ENCODE measurements at places on chromosomes 13 and 19.

GRCh38 chr19:4327877-4328242 is 10.8 kb downstream of the STAP2 start:
- no peak for DNase-seq

GRCh38 chr19:917323-918151 is at the start of gene KISS1R:
Gene KISS1R, plus strand, starts transcription at chr19:917333. Its CDS starts 170 bp downstream, at chr19:917503.
- DNase-seq = peak; percentile 84

- no peak for DNase-seq
Measured at GRCh38 chr13:46213242-46213641, 1.5 kb downstream of the LRRC63 start.

DNA sequence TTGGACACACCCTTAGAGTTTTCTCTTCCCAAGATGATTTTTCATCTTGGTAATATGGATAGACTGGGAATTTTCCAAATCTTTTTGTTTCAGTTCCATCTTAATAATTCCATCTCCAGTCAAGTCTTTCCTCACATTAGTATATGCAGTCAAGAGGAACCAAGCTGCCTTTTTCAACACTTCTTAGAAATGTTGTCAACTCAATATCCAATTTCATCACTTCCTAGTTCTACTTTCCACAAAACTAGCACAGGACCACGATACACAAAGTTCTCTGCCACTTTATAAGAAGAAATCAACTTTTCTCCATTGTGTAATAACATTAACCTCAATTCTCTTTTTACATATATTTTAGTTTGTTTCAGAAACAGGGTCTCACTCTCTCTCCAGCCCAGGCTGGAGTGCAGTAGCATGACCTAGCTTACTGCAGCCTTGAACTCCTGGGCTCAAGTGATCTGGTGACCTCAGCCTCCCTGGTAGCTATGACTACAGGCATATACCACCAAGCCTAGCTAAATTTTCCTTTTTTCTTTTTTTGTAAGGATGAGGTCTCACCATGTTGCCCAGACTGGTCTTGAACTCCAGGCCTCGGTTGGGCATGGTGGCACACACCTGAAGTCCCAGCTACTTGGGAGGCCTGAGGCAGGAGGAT is 15.5 kb downstream of the ZNF443 start:
- no peak for DNase-seq

GRCh38 chr19:31817971-31818797 is 468.9 kb upstream of the TSHZ3 start:
- DNase-seq = no peak

- DNase-seq = no peak
Measured at GRCh38 chr13:112095354-112095753, 28.4 kb downstream of the SOX1 start.

GRCh38 chr13:31090961-31091624 is 70.6 kb downstream of the HSPH1 start:
- no peak for DNase-seq

- DNase-seq = no peak
Measured at GRCh38 chr13:94478913-94479312, 569 bp downstream of the DCT start.

DNA sequence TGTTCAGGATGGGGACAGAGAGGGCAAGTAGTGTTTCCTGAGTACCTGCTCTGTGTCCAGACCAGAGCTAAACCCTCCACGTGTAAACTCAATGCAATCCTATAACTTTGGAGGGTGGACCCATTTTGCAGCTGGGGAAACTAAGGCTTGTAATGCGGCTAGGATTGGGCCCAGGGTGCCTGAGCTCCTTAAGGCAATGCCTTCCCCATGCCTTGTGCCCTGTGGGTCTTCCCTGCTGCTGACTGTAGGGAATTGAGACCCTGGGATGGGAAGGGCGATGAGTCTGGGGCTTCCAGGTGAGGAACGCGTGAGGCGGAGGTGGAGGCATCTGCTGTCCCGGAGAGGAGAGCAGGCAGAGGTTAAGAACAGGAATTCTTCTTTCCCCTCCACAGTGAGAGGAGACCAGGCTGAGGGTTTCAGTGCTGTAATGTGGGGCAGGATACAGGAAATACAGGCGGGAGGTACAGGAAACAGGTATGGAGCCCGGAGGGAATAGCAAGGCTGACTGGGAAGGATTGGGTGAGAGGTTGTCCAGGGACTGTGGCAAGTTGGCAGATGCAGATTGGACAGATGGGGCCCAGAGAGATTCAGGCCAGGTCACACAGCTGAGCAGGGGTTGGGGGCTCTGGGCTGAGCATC is 19.2 kb downstream of the SLC27A1 start:
- DNase-seq = no peak

GRCh38 chr13:110524541-110525257 is 36.8 kb downstream of the RAB20 start:
- DNase-seq = no peak

DNA sequence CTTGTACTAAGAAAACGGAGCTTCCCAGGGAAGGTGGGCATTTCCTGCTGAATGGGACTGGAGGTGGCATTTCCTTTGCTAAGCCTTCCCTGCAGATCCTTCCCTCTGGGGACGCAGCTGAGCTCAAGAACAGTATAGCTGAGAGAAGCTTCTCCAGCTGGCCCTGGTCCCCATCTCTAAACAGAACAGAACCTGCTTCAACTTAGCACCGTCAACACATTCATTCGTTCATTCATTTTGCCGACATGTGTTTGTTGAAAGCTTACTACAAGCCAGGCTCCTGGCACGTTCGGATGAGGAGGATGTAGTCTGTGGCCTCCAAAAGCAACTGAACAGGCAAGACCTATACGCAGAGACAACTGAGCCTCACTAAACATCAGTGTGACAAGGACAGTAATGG is 36.6 kb upstream of the PEPD start:
- DNase-seq = no peak

All from Right ventricle myocardium inferior (tissue), 1 donor.